ENCODE measurements at places on chromosomes 7 and 10.

GRCh38 chr7:47542051-47542450 lies 39.9 kb downstream of the TNS3 start:
- DNase-seq = no peak

GRCh38 chr7:45590679-45591057 lies 16.5 kb downstream of the ADCY1 start:
- DNase-seq = no peak

DNA sequence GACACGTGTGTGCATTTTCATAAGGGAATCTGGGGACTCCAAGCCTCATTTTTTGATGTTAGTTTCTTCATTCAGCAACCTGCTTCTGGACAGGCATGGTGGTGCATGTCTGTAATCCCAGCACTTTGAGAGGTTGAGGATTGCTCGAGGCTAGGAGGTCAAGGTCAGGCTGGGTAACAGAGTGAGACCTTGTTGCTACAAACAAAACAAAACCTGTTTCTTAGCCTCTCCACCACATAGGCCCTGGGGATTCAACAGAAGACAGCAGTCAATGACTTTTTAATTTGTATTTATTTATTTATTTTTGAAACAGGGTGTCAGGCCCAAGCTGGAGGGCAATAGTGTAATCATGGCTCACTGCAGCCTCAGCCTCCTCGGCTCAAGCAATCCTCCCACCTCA lies 6.9 kb upstream of the CYTH3 start:
- no peak for DNase-seq

DNA sequence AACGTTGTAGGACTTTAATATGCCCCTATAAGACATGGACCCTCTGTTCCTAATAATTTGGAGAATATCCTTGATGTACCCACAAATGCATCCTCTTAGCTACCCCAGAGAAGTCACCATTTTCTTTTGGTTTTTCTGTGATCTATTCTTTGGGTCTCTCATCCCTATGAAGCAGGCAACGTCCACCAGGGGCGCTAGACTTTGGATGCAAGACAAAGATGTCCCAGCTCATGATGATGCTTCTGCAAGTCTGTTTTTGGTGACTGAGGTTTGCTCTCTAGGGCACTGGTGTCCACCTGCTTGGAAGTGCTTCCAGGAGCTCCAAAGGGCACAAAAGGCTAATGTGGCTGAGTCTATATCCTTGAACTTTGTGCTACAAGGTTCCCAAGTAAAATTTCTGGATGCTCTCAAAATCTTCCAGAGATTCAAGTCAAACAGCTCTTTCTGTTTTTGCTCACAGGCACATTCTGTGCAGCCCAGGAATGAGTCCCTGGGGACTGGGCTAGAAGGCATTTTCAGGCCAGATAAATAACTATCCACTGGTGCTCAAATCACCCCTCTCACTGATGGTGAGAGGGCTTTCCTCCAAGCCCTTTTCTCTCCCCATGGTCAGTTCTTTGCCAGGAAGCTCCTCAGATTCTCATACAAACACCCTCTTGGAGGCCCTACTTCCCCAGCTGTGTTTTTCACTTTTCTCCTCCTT lies 166.4 kb downstream of the C7orf25 start:
- peak; percentile 29 for DNase-seq

DNA sequence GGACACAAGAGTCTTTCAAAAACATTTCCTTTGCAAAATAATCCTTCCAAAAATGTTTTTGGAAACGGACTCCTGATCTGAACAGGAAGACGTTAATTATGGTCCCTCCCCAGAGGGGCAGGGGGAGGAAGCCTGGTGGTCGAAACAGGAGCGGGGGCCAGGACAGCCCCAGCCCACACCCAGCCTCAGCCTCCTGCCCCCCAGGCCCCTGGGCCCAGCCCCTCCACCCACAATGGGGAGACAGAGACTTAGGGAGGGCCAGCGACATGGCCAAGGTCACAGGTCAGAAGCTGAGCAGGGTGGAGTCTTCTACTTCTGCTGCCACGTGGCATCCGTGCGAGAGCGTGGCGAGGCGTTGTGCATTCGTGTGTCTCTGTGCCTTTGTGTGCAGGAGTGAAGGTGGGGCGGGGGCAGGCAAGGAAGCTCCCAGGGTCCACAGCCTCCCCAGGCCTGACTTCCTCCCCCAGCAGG lies 14.0 kb upstream of the GRIFIN start:
- DNase-seq = no peak

DNA sequence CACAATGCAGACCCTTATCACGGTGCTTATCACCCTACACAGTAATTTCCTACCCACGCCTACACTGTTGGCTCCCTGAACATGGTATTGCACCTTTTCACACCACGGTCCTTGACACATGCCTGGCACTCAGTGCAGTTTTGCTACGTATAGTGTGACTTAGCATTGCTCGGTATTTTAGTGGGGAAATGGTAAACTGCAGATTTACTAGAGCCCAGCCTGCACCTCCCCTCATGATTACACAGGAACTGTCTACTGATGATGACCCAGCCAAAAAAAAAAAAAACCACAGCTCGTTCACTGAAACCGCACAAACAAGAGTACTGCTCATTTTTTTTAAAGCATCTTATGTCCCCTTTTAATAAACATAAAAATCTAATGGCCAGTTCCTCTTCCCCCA lies 124.2 kb upstream of the ZNF746 start:
- DNase-seq = no peak

DNA sequence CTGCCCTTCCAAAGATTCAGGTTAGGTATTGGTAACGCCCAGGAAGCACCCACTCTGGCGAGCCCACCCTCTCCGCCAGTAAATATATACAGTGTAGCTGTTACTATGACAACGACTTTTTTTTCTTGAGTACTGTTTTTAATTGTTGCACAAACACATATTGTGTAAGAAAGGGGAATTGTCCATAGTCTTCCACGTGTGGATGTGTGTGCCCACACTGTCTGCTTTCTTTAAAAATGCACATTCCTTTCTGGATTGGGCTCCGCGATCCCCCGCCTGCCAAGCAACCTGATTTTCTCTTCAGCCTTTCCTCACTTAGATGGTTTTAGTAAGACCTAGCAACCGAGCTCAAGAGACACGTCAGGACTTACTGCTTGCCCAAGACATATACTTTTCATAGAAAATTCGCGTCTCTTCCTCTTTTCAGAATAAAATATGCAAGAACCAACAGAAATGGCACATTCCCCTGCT lies 247.8 kb downstream of the EBF3 start:
- peak; percentile 17 for DNase-seq

GRCh38 chr10:79353726-79354125 lies 6.5 kb downstream of the PPIF start:
- DNase-seq = no peak

- peak; percentile 22 for DNase-seq
These were observed 116.5 kb downstream of the ZNF438 start for GRCh38 chr10:30915146-30915545.

- DNase-seq = no peak
These were observed 249.4 kb downstream of the COBL start for GRCh38 chr7:51067258-51067657.

GRCh38 chr7:141674171-141674671 lies 27.7 kb downstream of the DENND11 start:
- DNase-seq = no peak

Measured in Kasumi-1 (cell line).